ENCODE measurements at places on chromosomes 16 and 17.

GRCh38 chr16:54048586-54049495 is 237.7 kb downstream of the IRX3 start:
- no peak for DNase-seq

GRCh38 chr17:21213638-21214014 is 335 bp downstream of the TMEM11 start:
- peak; percentile 18 for DNase-seq

DNA sequence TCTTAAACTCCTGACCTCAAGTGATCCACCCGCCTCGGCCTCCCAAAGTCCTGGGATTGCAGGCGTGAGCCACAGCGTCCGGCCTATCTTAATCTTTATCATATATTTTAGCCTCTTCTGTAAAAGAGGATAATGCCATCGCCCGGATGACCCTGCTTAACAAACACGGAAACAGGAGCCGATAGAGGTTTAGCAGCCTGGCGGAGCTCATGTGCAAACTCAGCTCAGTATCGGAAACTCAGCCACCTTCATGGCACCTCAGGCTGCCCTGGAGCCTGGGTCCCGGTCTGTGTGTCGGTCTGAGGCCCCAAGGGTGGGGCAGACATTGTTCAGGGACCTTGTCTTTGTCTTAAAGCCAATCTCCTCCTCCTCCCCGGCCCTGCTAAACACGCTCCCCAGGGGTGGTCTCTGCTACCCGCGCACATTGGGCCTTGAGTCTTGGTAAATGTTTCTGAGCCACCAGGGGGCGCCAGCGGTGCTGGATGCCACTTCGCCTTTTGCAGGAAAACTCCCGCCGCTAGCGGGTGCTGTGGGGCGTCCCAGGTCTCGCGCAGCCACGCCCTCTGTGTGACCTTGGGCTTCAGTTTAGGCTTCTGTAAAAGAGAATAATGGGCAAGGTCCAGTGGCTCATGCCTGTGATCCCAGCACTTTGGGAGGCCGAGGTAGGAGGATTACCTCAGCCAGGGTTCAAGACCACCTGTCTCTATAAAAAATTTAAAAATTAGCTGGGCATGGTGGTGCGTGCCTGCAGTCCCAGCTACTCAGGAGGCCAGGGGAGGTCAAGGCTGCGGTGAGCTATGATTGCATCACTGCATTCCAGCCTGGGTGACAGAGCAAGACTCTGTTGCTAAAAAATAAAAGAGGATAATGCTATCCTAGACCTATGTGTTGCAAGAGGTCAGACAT is 2.7 kb downstream of the CETP start:
- peak; percentile 86 for DNase-seq

DNA sequence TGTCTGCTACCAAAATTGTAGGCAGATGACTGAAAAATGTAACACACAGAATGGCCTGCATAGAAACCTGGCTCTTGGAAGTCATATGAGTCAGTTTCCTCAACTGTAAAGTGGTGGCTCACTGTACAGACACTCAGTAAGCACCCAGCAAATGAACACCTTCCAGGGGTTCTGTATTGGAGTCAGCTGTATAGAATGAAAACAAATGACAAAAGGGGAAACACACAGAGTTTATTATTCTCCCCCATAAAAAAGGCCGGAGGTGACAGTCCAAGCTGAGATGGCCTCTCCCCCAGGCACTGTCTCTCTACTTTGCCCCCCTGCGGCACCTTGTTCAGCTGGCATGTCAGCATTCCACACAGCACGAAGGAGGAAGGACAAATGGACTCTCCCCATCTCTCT is 6.2 kb upstream of the MEOX1 start:
- peak; percentile 23 for DNase-seq

DNA sequence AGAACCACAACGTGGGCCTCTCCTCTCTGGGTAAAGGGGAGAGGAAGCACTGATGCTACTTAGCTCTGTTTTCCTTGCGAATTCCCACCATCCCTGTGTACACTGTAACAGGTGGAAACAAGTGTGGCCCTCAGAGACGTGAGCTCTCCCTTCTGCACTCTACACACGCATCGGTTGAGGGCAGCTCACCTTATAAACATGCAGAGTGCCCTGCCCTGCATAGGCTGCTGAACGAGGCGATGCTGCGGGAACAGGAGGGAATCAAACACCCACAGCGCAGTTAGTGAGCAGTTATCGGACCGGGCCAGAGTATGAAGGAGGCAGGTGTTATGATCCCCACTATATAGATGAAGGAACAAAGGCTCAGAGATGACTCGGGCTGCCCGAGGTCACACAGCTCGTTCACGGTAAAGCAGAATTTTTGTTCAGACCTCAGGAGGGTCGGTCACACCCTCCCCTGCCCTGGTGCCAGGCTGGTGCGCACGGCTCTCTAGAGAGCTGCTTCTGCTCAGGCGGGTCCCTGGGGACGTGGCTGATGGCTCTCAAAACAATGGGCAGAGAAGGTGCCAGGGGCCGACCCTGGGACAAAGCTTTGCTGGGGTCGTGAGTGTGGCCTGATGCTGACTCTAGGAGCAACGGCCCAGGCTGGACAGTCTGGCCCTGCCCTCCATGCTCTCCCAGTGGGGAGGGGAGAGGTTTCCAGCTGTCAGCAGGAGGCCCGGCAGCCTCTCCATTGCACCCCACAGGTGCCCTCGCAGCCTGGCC is 68.5 kb downstream of the RPH3AL start:
- no peak for DNase-seq
